CD4-positive, alpha-beta T cell treated with Interleukin-6 for 4 hours (primary cell): ENCODE measurements at places on chromosomes 7 and 10.

GRCh38 chr10:131857156-131858117, 43.4 kb upstream of the PPP2R2D start:
- DNase-seq, result no peak

DNA sequence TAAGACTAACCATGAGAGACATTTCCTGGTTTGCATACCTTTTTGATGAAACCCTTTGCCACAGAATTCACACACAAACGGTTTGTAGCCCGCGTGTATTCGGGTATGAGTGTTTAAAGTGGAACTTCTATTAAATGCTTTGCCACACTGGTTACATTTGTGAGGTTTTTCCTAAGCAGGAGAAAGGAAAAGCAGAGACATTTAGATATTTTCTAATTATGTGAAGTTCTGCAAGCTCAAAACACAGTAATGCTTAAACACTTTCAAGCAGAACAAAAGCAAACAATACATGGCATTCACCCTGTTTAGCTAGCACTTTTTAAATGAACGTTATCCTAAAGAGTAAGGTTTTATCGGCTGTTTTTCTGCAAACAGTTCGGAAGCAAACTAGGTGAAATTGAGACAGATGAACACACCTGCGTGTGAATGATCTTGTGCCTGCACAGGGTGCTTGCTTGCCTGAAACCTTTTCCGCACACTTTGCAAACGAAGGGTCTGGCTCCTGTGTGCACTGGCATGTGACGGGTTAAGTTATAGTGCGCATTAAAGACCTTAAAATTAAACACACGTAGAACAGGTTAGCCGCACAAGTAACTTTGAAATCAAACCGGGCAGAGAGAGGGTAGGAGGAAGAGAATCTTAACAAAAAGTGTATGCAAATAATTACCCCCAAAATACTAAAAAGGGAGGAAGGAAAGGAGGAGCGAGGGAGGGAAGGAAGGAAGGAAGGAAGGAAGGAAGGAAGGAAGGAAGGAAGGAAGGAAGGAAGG, 1.6 kb downstream of the FEZF1 start:
- DNase-seq, result no peak

GRCh38 chr7:74068378-74069085, 15.1 kb upstream of the LIMK1 start:
- no peak for DNase-seq

- no peak for DNase-seq
These were observed 9.8 kb upstream of the STEAP4 start for GRCh38 chr7:88316456-88316855.

- peak; percentile 3 for DNase-seq
These were observed 96.4 kb downstream of the MARCHF5 start for GRCh38 chr10:92387289-92387940.

DNA sequence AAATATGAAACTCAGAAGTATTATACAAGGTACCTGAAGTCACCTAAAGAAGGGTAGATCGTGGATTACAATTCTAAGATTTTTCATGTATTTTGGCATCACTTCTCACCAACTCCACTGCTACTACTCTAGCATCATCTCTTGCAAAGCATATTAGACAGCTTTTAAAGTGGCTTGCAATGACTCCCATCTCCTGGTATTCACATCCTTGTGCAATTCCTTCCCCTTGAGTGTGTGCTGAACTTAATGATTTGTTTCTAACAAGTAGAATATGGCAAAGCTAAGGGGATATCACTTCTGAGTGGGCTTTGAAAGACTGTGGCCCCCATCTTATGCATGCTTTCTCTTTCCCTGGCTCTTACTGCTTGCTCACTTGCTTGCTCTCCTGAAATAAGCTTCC, 280.2 kb downstream of the SNX13 start:
- no peak for DNase-seq

DNA sequence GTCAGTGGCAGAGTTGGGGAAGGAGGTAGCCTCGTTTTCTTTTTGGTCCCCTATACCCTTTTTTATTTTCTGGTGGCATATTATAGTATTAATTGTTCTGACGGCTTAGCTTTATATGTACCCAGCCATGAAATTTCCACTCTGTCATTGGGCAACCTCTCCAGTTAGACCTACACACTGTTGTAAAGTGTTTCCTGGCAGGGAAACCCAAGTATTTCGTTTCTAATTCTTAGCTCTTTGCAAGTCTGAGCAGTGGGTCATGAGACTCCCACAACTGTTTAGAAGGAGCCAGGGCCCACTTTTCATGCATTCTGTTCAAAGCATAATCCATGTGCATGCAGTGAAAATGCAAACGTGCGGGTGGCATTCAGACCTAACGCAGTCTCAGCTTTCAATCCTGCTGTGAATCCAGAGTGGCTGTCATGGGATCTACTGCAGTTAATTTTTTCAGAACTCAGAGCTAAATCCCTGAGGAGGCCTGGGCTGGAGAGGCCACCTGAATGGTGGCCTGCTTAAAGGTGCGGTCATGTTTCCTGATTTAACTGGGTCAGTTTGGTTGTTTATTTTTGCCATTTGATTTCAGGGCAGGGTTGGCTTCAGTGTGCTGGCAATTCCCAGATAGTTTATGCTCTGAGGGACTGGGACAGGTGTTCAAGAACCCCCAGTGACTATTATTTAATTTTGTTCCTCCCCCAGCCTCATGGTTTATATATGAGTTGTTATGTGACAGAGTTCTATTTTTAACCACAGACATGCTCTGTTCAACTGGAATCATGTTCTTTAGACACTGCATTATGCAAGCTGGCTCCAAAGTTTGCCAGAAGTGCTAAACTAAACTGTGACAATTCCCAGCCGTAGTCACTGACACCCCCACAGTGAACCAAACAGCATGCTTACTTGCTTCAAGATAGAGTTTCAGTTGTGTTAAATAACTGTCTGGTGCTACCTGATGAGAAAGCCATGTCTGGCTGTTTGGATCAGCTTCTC, 27.4 kb upstream of the SYPL1 start:
- no peak for DNase-seq

DNA sequence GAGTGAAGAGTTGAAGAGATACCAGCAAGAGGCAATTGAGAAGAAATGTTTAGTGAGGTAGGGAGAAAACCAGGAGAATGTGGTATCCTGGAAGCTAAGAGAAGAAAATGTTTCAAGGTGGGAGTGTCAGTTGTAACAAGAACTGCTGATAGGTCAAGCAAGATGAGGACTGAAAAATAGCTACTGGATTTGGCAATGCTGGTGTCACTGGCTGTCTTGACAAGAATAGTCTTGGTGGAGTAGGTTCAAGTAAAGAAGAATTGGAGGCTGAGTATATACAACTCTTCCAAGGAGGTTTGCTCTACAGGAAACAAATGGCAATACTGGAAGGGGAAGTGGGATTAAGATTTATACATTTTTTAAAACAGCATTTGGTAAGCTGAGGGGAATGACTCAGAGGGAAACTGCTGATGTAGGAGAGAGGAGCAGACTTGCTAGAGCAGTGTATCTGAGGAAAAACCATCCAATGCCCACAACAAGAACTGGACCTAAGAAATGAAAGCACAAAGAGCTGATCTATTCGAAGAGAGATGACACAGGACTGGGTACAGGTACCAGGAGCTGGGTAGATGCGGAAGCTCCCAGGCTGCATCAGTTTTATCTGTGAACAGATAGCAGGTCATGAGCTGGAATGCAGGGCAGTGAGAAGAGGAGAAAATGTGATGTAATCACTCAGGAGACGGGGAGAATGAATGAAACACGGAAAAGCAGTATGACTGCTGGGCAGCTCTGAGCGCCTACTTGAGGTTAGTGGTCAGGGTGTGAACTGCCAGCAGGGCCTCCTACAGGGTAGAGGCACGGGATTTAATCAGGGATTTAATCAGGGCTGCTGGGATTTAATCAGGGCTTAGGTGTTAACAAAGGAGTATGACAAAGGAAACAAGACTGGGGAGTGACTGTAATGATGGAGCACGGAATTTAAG, 34.5 kb downstream of the FAM25A start:
- DNase-seq, result no peak

DNA sequence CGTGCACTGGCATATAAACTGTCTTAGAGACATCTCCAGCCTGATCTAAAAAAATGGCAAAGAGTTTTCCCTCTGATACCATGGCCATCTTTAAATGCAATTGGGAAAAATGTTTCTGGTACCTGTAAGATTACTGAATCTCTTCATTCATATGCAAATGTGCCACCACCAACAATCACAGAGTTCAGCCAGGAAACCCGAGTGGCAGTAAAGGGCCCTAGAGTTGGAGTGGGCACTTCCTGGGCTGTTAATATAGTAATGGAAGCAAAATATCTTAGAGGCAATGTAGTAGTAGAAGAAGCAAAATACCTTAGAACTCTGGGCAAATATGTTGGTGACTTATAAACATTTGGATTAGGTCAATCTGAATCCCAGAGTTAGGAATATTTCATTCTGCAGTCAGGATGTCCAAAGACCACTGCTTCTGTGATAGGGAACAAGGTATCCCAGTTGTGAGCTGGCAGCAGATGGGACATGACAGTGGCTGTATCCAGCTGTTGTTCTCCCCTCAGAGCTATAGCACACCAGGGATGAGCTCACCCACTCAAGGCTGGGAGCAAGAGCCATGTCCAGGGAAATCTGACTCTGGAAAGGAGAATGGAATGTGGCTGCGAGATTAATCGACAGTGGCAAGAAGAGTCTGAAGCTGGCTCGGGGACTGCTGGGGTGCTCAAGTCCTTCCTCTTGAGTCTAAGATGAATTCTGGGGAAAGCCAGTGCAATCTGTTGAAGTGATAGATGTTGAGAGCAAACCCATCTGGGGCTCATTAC, 332.1 kb downstream of the PHTF2 start:
- DNase-seq, result no peak

DNA sequence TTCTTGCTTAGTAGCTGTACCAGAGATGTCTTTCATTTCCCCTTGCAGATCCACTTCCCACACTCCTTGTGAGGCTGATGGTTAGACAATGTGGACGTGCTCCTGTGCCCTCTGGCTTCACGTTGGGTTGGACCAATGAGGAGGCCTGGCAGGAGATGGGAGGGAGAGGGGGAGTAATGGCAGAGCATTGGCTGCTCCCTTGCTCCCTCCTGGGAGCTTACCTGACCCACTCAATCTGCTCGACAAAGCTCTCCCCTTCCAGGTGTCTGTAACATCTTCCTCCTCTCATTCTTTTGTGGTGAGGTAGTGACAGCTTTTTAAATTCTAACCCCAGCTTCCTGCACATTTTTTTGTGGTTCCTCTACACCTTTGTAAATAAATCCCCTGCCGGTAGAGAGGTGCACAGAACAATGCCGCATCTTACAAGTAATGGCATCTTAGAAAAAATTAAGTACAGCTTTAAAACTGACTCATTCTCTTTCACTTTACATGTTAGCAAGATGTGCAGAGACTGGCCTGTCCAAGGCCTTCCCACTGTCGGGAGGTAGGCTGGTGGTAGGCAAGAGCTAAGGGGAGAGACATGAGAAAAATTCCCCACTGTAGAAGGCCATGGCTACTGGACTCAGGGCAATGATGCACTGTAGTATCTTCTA, 134.3 kb downstream of the HTR7 start:
- DNase-seq, result no peak

- no peak for DNase-seq
These were observed 310.9 kb upstream of the NRG3 start for GRCh38 chr10:81564143-81564542.

GRCh38 chr10:73251683-73252444, 580 bp downstream of the MRPS16 start:
- DNase-seq, result no peak

DNA sequence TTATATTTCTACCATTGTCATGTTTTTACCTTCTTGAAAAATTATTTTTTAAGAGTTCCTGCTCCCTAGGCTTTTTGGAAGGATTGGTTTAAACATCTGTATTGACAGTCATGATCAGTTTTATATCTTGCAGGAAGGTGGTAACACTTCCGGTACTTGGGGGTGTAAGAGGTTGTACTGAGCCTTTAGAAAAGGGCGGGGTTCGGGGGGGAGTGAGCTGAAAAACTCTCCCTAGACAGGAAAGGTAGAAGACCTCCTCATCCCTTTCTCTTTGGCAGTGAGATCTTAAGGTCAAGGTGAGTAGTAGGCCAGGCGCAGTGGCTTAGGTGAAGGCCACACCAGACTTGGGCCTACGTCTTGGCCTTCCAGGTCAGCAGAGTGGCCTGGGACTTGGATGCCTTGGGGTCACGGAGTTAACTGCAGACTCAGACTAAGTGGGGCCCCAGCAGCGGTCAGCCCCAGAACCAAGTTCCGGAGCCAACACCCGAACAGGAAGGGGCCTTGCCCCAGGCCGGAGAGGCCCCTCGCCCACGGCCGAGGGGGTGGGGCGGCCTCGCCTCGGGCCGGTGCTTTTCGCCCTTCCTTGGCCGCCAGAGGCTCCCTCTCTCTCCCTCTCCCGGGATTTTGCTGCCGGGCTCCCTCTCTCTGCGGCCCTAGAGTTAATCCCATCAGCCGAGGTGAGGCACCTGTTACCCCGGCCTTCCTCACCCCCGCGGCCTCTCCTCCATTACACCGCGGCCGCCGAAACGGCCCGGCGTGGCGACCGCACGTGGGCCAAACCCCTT, at the start of gene PPP1R9A:
Gene PPP1R9A (plus strand): TSS at position 569 of the 785 bp plus-strand sequence. CDS start 2,520 bp downstream, outside the sequence.
- DNase-seq, result no peak

- DNase-seq, result no peak
These were observed 357.4 kb downstream of the PPP1R3A start for GRCh38 chr7:113561446-113561845.

DNA sequence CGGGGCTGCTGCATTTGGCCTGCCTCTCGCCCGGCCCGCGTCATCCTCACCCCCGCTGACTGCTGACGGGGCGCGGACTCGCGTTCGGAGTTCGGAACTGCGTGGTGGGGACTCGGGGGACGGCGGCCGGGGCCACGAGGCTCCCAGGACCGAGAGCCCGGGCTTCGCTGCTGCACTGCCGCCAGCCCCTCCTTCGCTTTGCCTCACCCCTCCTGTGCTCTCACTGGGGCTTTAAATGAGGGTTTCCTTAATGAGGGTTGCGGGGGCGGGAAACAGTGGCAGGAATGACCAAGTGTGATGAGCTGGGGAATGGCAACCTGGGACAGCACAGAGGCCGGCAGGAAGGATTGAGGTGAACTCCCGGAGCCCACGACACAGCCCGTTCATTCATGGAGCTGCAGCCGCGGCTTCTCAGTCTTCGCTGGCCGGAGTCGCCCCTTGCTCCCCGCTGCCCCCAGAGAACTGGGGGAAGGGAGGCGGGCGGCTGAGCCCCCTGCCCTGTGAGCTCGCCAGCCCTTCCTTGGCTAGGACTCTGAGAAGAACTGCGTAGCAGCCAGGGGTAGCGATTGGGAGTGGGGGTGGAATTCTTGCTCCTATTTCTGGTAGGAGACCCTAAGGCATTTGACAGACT, 1.5 kb upstream of the LRRC4 start:
- DNase-seq, result no peak

DNA sequence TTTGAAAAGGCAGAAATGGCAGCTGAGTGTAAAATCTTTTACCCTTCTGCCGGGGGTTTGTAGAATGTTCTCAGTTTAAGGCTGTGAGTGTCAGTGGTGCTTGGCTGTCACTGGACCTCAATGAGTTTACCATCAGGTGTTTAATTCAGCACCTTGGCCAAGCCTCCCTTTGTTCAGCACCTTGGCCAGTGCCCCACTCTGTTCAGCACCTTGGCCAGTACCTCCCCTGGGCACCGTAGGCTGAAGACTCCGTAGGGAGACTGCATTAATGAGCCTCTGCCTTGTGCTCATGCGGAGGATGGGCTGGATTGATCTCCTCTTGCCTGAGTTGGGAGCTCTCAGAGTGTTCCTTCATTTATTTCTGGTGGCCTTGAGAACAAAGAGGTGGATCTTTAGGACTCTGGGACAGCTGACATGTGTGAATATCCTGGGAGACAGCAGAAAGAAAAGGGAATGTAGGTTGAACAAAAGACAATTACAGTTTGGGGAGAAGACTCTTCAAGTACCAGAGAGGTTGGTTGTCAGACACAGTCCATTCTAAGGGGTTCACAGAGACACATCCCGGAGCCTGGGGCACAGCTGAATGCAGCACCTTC, 1.6 kb downstream of the FAM24A start:
- DNase-seq, result peak; percentile 43
